ENCODE measurements at places on chromosomes 5 and 9. TPM values are rescaled to one million over a fixed set of nuclear protein-coding genes. Genes with fewer than 3 reads are reported as not detected.

Gene RNF208
- total RNA-seq: 3.0 TPM

Gene IL5
- total RNA-seq: 0.50 TPM

Gene RIOK2
- total RNA-seq: 30.8 TPM

DNA sequence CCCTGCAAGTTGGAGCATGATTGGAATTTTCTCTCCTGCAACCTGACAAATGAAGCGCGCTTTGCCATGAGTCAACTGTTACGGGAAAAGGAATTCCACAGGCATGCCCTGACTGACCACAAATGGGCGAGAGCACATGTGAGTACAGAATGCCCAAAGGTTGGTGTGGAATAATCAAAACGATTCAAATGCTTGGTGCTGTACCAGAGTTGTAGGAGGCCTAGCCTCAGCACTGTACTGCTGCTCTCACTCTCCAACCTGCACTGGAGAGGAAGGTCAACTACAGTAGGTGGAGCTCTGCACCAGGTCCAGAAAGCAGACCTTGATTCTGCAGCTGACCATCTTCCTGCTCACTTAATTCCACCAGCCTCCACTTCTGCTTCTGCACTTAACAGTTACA is 406.9 kb upstream of the ACTBL2 start:
- DNase-seq: no peak
- no peaks in the 10 kb centered on the region for H3K4me1 ChIP-seq
- no peaks in the 10 kb centered on the region for H3K27me3 ChIP-seq
- no peaks in the 10 kb centered on the region for H3K36me3 ChIP-seq

- H3K4me1 ChIP-seq: no peaks in the 10 kb centered on the region
- no peaks in the 10 kb centered on the region for H3K27me3 ChIP-seq
- no peaks in the 10 kb centered on the region for H3K36me3 ChIP-seq
- DNase-seq: no peak
- no peak overlapping the region for H3K27ac ChIP-seq
These were observed 55.9 kb upstream of the C5orf58 start for GRCh38 chr5:170176916-170177315.

- no peak overlapping the region for H3K27ac ChIP-seq
- H3K36me3 ChIP-seq: no peaks in the 10 kb centered on the region
- DNase-seq: no peak
- H3K4me3 ChIP-seq: no peak overlapping the region
- H3K4me1 ChIP-seq: peaks cover 11% of the 10 kb centered on the region
These were observed 42.1 kb downstream of the SEC61B start for GRCh38 chr9:99264070-99264680.

DNA sequence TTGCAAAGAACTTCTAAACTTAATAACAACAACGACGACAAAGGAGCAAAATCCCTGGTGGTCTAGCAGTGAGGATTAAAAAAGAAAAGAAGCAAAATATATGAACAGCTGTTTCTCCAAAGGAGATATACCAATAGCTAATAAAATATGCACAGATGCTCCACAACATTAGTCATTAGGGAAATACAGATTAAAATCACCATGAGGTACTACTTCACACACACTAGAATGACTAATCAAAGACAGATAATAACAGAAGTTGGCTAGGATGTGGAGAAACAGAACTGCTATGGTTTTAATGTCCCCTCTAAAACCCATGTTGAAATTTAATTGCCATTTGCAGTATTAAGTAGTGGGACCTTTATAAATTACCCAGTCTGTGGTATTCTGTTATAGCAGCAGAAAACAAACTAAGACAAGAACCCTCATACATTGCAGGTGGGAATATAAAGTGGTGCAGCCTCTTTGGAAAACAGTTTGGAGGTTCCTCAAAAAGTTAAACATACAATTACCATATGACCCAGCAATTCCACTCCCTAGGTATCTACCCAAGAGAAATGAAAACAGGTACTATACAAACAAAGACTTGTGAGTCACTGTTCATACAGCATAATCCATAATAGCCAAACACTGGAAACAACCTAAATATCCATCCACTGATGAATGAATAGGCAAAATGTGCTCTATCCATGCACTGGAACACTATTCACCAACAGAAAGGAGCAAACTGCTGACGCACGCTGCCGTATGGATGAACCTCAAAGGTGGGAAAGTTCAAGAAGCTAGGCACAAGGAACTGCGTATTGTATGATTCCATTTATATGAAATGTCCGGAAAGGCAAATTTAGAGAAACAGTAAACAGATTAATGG is 11.4 kb upstream of the DUSP1 start:
- H3K4me3 ChIP-seq: no peak overlapping the region
- H3K27ac ChIP-seq: no peak overlapping the region
- no peaks in the 10 kb centered on the region for H3K36me3 ChIP-seq
- DNase-seq: no peak
- no peaks in the 10 kb centered on the region for H3K27me3 ChIP-seq

Gene SEMA4D
- total RNA-seq: 30.9 TPM

Gene GRPEL2
- total RNA-seq: 16.3 TPM

DNA sequence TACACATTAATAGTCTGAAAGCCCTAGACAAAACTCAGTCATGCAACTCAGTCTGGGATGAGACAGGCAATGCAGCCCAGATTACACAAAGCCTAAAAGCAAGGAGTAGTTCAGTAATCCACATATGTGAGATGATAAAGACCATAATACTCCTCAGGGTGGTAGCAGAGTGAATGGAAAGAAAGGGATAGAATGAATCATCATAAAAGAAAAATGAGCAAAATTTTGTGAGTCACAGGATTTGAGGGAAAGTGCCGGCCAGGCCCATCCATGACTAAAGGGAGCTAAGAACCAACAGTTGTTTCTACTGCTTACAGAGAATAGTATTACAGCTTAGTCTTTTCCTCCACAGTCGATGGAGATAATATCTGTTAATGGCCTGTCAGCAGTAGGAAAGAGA is 90.0 kb upstream of the POU5F2 start:
- H3K27ac ChIP-seq: no peak overlapping the region
- H3K4me3 ChIP-seq: no peak overlapping the region
- no peaks in the 10 kb centered on the region for H3K36me3 ChIP-seq
- H3K27me3 ChIP-seq: no peaks in the 10 kb centered on the region
- no peak for DNase-seq

Gene GM2A
- total RNA-seq: 39.7 TPM

Gene CEL
- 0.30 TPM for total RNA-seq

- H3K36me3 ChIP-seq: no peaks in the 10 kb centered on the region
- H3K27me3 ChIP-seq: no peaks in the 10 kb centered on the region
- no peak for DNase-seq
These were observed 50.7 kb upstream of the KCNMB1 start for GRCh38 chr5:170439944-170440269.

Gene KCNV2
- not detected for total RNA-seq

Gene PIP5K1B
- total RNA-seq: 16.0 TPM

DNA sequence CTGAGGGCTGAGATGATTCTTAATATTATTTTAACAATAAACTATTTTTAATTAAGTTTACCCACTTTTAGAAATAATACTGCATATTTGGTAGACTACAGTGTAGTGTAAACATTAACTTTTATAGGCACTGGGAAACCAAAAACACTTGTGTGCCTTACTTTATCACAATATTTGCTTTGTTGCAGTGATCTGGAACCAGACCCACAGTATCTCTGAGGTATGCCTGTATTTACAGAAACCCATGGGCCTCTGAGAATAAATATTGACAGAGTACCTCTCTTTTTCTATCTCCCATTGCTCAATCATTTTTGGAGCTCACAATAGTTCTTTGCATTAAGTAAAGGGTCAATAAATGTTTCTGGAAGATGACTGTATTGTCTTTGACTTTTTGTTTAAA is 73.3 kb downstream of the SLCO4C1 start:
- H3K27me3 ChIP-seq: no peaks in the 10 kb centered on the region
- DNase-seq: no peak
- no peaks in the 10 kb centered on the region for H3K36me3 ChIP-seq
- H3K4me1 ChIP-seq: no peaks in the 10 kb centered on the region
- no peak overlapping the region for H3K4me3 ChIP-seq

Gene RNF183
- total RNA-seq: not detected

Gene HDAC3
- total RNA-seq: 56.9 TPM

- no peaks in the 10 kb centered on the region for H3K4me1 ChIP-seq
- H3K27me3 ChIP-seq: no peaks in the 10 kb centered on the region
- H3K36me3 ChIP-seq: no peaks in the 10 kb centered on the region
- no peak for DNase-seq
These were observed 11.2 kb upstream of the MARCHF3 start for GRCh38 chr5:127041571-127041970.

Gene PCDHA1
- total RNA-seq: 1.0 TPM

Gene GCNT1
- total RNA-seq: 4.4 TPM

GRCh38 chr5:59446356-59446755 is 447.2 kb downstream of the PDE4D start:
- H3K36me3 ChIP-seq: no peaks in the 10 kb centered on the region
- no peak overlapping the region for H3K27ac ChIP-seq
- H3K4me3 ChIP-seq: no peak overlapping the region
- H3K4me1 ChIP-seq: no peaks in the 10 kb centered on the region
- peak; percentile 62 for DNase-seq

DNA sequence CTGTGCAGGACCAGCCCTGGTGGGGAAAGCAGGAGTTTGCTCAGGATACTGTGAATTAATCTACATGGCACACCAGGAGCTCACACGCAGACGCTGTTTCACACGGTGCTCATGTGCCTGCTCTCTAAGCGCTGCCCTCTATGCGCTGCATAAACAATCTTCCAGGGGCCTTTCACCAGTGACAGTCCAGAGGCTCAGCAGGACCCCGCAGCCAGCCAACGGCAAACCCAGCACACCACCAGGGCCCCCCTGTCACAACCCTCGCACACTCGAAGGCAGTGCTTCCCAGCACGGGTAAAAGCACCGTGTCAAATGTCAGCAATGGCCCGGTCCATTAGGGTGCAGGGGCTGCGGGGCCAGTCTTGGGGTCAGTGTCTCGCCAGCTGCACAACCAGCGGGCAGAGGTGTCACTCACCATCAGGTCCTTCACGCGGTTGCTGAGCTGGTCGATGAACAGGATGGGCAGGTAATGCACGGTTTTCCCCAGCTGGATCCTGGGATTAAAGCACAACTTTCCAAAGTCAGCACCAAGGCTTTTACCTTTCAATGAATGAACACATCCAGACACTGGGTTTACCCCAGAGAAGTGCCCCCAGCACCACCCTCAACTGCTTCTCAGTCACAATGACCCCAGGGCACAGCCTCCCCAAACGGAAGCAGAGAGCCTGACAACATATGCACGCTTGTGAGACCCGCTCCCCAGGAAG is 7.3 kb downstream of the CLPTM1L start:
- no peaks in the 10 kb centered on the region for H3K4me1 ChIP-seq
- H3K4me3 ChIP-seq: no peak overlapping the region
- H3K36me3 ChIP-seq: peaks cover 95% of the 10 kb centered on the region
- DNase-seq: no peak

- no peaks in the 10 kb centered on the region for H3K36me3 ChIP-seq
- no peak for DNase-seq
- H3K4me3 ChIP-seq: no peak overlapping the region
- H3K27ac ChIP-seq: no peak overlapping the region
- H3K27me3 ChIP-seq: no peaks in the 10 kb centered on the region
These were observed 677.5 kb upstream of the ST8SIA4 start for GRCh38 chr5:101580591-101580990.

Gene CPEB4
- 49.1 TPM for total RNA-seq

DNA sequence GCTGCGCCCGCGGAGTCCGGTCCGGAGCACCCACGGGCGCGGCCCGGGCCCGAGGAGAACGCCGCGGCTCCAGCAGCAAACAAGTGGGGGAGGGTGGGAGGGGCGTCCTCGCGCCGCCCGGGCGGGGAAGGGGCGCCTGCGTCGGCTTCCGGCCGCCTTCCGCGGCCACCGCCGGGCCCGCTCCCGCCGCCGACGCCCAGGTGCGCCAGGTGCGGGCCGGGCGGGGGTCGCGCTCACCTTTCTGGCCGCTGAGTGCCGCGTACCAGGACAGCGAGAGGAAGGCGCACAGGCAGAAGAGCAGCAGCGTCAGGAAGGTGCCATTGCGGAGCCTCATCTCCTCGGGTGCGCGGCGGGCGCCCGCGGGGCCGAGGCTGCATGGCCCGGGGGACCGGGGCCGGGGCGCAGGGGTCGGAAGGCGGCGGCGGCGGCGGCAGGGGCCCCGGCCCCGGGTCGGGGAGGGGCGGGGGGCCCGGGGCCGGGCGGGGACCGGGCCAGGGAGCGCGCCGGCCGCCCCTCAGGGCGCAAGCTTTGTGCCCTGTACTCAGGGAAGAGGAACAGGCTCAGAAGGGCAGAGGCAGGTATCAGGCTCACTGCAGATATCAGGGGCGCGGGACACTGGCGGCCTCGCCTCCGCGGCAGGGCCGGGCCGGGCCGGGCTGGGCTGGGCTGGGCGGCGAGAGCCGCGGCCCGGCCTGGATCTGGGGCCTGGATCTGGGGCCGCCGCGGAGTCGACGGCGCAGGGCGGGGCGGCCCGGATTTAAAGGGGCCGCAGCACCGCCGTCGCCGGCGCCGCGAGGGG is at the start of gene MGAT4B:
Gene MGAT4B (minus strand): TSS at position 617 of the 799 bp plus-strand sequence. CDS start 283 bp downstream, at position 334.
- H3K27ac ChIP-seq: peak within 1 kb of the TSS; percentile 86
- H3K27me3 ChIP-seq: no peaks in the 10 kb centered on the region
- no peak for DNase-seq
- H3K4me3 ChIP-seq: peak within 1 kb of the TSS; percentile 65

DNA sequence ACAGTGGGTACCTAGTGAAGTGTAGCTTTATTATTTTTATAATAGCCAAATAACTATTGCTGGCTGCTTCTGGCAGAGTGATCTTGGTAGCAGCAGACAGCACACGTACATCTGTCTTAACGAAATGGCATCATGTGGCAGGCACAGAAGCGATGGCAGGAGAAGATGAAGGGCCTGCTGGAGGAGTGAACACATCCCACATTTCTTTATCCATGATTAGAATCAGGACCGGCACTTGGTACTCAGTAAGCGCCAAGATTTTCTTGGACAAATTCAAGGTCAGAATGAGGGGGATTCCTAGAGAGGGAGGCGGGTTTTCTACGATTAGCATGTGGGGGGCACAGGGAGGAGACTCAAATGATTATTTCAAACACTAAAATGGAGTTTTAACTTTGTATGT is 23.0 kb upstream of the ZNF366 start:
- peaks cover 4% of the 10 kb centered on the region for H3K4me1 ChIP-seq
- no peaks in the 10 kb centered on the region for H3K36me3 ChIP-seq
- H3K27ac ChIP-seq: no peak overlapping the region
- H3K27me3 ChIP-seq: no peaks in the 10 kb centered on the region

DNA sequence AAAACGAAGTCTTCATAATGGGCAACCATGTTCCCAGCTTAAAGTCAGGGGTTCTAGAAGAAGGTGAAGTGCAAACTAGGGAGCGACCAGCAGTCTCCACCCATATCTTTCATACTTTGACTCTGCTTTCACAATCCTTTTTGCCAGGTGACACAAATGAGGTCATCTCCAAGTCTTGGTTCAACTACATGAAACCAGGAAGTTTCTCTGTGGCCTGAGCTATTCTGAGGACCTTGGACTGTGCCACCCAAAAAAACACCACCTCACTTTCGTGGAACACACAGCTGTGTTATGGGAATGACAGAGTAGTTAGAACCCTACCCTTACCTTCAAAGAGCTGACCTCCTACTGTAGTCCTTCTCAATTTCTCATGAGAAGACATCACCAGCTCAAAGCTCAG is 309.2 kb downstream of the AGTPBP1 start:
- H3K4me3 ChIP-seq: no peak overlapping the region
- no peak for DNase-seq

DNA sequence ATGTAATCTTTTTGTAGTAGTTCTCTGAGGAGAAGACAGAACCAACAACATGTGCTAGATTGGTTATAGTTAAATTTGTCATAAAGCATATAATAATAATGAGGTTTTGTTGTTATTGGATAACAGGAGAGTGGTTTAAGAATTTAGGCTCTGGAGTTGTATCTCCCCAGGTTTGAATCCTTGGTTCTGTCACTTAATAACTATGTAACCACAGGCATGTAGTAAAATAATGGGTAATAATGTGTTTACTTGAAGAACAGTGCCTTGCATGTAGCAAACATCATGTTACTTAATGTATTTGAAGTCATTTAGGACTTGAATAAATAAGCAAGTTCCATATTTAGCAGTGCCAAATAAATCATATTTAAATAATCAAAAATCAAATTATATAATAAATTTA is 55.8 kb downstream of the NSD1 start:
- H3K4me3 ChIP-seq: no peak overlapping the region
- no peak overlapping the region for H3K27ac ChIP-seq
- peaks cover 17% of the 10 kb centered on the region for H3K36me3 ChIP-seq
